Left renal pelvis (tissue), 4 donors: ENCODE measurements at places on chromosomes 16 and 17. TPM values are rescaled to one million over a fixed set of nuclear protein-coding genes. Genes with fewer than 3 reads are reported as not detected.

DNA sequence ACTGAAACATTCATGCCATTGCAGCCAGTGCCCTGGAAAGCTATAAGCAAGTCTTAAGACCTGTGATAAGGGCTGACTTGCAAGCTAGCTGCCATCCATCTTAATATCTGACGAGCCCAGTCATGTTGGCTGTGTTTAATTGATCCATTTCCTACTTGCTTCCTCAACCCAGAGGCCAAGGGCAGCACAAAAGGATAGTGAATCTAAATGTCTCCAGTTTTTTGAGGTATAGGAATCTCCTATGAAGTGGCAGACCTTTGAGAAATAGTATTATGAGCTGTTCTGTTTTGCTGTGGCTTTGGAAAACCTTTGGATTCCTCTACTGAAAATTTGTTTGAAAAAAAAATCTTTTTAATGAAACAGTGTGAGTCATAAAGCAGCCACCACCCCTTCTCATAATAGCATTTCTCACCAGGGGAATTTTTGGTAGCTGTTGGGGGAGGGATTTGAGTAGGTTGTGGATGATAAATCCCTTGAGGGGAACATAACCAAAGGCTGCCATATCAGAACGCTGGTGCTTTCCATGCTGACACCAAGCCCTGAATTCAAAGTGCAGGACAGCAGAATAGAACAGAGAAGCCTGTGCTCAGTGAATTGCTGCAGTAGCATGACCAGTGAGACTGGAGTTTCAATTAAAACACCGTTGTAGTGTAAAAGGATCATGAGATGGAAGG is 12.9 kb downstream of the ZNRF1 start:
- no peak for DNase-seq

DNA sequence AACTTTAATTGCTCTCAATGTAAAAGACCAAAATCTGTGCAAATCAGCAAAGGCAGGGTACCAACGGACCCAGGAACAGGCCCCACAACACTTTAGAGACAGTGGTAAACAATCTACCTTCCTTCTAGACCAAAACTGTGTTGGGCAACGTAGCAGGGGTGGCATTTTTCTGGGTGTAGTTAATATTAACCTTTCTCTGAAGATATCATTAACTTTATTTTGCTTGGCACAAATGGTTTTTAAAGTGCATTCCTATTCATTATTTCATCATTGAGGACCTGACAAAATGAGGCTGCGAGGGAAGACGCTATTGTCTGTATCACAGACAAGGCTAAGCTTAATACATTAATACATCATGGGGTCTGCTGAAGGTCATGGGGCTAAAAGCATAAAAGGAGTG is 37.9 kb upstream of the TRAP1 start:
- DNase-seq, result no peak

DNA sequence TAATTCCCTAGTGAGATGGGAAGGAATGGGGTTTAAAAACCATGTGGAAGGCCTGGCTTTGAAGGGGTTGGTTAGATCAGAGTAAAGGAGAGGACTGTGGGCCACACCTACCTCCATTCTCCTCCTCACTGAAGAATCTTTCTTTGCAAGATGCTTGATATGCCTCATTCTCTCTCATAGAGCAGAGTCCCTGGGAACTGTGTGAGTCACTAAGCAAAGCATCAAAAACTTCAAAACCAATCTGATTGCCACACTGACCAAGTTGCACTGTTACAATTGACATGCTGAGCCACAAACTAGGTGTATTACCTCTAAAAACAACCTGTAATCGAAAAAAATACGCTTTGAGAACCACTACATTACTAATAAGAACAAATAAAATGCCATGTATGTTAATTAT is 2.0 kb downstream of the TUBD1 start:
- no peak for DNase-seq

DNA sequence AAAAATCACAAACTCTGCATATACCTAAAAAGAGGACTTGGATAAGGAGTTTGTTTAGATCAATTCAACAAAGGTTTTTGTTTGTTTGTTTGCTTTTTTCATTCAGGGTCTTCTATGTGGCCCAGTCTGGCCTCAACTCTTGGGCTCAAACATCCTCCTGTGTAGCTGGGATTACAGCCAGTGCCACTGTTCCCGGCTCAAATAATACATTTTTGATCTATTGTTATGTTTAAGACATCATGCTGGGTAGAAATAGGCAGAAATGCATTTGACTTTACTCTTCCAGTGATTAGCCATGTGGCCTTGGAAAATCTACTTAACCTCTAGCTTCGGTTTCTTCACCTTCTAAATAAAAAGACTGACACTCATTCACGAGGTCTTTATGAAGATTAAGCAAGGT is 11.5 kb downstream of the MAP2K6 start:
- DNase-seq, result no peak

DNA sequence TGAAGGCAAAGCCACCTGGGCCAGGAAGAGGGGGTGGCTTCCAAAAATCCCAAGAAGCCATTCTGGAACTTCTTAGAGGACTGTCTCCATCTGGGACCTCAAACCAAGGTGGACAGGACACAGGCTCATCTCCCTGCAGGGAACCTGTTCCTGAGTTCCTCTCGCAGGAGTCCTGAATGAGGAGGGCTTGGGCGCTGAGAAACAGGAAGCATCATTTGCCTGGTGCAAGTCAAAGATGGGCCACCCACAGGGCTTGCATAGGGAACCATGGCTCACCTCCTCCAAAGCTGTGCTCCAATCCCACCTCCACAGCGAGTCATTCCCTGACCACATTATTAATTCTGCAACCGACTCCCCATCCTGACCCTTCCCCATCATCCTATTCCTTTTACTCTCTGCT is 55.0 kb upstream of the RPL38 start:
- DNase-seq, result no peak

- no peak for DNase-seq
These were observed 2.3 kb downstream of the HOXB4 start for GRCh38 chr17:48575673-48576478.

DNA sequence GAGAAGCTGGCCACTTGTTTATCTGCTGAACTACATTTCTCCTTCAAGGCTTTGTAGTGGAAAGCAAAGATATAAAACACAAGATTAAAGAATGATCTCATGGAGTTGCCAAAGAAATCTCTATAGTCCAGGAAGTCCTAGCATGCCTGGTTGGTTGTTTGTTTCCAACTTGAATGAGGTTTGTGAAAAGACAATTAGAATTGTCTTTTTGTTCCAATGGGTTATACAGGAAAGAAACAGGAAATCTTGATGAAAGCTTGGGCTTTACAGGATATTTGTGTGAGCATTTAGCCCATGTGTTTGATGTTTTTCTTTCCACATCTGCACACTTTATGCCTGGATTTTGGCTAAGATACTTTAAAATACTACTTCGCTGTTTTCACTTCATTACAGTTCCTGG is 273.4 kb downstream of the CEP112 start:
- DNase-seq, result no peak

DNA sequence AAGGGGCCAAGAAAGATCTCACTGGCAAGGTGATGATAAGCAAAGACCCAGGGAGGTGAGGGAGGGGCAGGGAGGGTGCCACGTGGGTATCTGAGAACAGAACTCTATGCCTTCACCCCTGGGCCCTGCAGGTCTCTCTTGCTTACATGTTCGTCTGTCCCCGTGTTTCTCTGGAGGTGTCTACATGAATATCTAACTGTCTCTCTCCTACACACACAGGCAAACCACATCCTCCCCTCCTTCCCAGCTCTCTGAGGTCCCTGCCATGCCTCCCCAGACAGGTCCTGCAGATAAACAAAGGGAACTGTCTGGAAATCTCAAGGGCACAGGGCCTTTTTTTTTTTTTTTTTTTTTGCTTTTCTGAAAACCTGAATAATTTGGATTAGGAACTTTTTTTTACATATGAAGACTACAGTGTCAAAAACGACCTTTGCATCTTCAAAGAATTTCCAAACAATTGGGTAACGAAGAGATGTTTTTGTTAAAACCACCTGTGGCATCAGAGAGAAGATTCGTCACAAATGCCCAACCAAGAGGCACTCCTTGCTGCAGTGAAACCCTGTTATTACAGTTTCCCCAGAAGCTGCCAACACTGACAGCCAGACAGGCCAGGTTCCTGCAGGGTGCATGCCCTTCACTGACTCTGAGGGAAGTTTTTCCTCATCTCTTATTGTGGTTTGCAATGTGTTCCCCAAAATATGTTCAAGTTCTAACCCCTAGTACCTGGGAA is 17.8 kb downstream of the PLLP start:
- no peak for DNase-seq

GRCh38 chr17:16925461-16926060 is 46.4 kb downstream of the TNFRSF13B start:
- no peak for DNase-seq

- DNase-seq, result no peak
These were observed 64.9 kb upstream of the LGALS9 start for GRCh38 chr17:27565874-27566670.

DNA sequence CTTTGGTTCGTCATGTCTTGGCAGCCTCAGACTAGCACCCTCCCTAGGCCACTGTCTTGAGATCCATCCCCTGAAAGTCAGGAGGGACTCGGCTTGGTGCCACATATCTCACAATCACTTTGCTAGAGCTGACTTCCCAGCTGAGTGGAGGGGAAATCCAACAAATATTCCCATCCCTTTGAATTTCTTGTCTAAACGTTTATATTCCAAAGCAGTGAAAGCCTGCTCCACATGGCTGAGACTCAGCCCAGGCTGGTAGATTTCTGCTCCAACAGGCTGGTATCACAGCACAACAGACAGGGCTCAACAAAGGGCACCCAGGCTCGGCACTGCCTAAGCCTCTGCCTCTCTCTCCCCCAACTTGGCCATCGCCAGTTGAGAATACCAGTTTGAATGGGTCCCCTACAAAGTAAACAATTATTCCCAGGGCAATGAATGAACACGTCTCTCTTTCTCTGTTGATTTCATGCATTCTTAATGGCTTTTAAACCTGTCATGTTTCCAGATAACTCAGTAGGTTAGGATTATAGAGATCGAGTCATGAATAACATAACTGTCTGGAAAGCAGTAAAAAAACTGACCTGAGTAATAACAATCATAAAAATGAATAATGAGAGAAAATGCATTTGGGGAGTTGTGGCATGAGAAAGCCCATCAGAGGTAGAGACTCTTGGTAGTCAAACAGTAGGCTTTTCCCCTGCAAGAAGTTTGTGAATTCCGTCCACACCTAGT is 1.0 kb downstream of the KRT13 start:
- DNase-seq, result no peak

DNA sequence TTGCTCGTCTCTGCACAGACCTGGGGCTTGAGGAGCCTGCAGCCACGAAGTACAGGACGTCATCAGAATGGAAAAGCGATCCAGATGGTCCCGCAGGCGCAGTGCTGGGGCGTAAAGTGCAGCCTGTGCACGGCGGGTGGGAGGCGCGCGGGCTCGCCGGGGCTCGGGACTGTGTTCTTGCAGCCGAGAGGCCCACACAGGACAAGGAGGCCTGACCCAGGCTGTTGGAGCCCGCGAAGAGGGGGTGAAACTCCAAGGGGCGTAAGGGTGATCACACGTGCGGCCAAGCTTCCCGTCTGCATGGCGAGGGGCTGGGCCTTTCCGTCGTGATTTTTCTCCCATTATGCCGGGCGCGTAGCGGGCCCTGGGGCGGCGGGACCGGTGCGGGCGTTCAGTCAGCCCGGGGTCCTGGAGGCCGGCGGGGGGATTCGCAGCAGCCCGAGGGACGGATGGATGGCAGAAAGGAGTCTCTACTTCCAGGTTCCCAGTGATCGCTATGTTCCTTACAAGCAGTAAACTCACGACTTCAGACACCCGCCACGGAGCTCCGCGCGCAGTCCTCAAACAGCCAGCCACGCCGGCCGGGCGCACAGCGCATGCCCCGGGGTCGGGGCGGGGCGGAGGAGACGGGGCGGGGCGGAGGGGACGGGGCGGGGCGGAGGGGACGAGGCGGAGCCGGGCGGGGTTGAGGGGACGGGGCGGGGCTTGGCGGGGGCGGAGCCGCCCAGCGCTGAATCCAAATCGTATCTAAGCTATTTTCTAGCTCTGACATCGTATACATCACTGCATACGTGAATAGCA is 141.0 kb upstream of the KCNJ18 start:
- DNase-seq, result peak; percentile 58

DNA sequence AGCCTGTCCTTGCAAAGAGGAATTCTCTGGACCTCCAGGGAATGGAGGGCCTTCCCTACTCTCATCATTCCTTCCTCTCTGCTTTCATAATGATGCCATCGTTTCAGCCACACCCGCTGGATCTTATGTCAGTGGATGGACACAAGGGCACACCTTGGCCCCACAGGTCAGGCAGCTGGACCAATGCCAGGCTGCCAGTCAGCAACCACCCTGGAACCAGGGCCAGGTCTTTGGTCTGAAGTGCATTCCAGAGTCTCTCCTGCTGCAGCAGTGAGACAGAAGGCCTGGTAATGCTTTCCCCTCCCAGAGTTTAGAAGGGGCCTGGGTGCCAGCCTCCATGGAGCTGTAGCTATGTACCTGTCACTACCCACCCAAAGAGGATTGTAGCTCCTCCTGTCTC is 7.4 kb downstream of the C1QL1 start:
- DNase-seq, result no peak

DNA sequence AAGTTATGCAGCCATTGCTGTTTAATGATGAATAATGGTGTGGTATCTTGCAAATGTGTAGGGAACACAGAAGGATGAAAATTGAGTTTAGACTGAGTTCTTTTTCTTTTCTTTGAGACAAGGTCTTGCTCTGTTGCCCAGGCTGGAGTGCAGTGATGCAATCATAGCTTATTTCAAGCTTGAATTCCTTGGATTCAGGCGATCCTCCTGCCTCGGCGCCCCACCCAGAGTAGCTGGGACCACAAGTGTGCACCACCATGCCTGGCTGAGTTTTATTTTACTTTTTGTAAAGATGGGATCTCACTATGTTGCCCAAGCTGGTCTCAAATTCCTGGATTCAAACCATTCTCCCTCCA is 74.6 kb upstream of the TBC1D3K start:
- DNase-seq, result no peak

GRCh38 chr16:66273644-66274334 is 92.7 kb upstream of the CDH5 start:
- no peak for DNase-seq

- DNase-seq, result no peak
These were observed 594 bp upstream of the DNAJC7 start for GRCh38 chr17:42017866-42018200.

DNA sequence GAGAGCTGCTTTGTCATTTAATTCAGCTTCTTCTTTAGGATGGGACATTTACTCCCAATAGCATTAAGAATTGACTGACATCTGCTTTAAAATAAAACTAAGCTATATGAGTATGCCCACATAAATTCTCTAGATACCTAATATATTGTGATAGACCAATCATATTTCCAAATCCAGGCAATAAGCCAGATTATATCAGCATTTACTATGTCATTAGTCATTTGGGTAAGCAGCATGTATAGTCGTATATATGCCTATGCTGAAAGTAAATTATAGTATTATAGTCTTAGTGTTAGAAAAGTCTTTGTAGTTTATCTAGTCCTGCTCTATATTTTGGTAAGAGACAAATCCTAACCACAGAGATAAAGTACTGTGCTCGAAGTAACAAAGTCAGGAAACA is 958.1 kb downstream of the KCNJ2 start:
- no peak for DNase-seq

UNC119 gene
- polyA plus RNA-seq, result 46.3 TPM

CEMP1 gene
- 4.2 TPM for polyA plus RNA-seq

PHOSPHO1 gene
- 1.3 TPM for polyA plus RNA-seq

CIAO3 gene
- 31.2 TPM for polyA plus RNA-seq

PTX4 gene
- not detected for polyA plus RNA-seq

PYDC1 gene
- not detected for polyA plus RNA-seq

ADAM11 gene
- polyA plus RNA-seq, result 3.9 TPM

CCL18 gene
- not detected for polyA plus RNA-seq

FOXN1 gene
- 0.16 TPM for polyA plus RNA-seq

CACNG1 gene
- not detected for polyA plus RNA-seq
